ENCODE measurements at places on chromosomes 12 and 14.

DNA sequence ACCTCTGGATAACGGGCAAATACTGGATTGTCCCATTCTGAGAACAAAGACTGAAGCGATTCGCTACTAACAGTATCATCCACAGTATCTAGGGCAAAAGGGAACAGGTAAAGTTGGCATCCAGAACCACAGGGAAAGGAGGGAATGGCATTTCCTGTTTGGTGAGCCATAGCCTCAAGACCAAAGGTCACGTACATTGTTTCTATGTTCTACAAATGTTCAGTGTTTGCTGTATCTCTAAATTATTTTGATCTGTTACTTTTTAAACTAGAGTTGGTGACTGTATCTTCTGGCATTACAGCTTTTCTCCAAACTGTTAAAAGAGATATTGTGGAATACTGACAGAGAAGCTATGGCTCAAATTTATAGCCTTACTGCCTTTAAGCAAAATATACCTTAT, 9.7 kb downstream of the MLH3 start:
- DNase-seq = no peak

- no peak for DNase-seq
Observed at GRCh38 chr12:33586576-33586975, 147.0 kb upstream of the SYT10 start.

DNA sequence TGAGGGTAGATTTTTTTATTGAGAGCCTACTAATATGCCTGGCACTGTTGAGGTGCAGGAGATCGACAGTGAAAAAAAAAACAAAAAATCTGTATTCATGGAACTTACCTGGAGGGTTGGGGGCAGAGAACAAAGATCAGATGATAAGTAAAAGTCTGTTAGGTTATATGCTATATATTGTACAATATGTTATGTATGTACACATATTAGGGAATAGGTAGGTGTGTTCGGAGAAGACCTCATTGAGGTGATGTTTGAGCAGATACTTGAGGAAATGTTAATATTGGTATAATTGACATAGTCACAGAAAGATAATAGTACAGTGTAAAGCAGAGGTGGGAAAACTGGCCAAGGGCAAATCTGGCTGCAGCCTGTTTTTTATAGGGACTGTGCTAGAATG, 5.6 kb downstream of the ARF6 start:
- no peak for DNase-seq

GRCh38 chr14:99174081-99174769, 97.8 kb downstream of the BCL11B start:
- no peak for DNase-seq

- DNase-seq = no peak
Observed at GRCh38 chr14:75848167-75848913, 133.5 kb downstream of the TGFB3 start.

DNA sequence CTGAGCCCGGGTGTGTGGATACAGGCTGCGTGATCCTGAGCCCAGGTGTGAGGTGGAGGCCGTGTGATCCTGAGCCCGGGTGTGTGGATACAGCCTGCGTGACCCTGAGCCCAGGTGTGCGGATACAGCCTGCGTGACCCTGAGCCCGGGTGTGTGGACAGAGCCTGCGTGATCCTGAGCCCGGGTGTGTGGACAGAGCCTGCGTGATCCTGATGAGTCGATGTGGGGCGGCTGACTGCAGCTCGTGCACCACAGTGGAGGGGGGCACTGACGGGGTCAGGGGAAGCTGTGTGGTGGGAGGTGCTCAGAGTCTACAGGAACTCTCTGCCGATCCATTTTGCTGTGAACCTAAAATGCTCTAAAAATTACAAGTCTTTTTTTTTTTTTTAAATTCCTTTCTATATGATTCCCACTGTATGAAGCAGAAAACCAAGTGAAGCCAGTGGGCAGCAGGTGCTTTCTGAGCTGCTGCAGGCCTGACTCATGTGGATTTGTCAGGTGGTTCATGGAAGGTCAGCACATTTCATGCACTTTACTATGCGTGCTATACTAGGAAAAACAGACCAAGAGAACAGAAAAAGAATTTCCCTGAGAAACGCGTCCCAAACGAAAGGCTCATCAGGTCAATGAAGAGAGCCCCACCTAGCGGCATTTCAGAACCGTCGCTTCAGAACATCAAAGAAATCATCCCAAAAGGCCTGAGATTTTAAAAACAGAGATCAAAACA, 19.3 kb downstream of the BRF1 start:
- no peak for DNase-seq

DNA sequence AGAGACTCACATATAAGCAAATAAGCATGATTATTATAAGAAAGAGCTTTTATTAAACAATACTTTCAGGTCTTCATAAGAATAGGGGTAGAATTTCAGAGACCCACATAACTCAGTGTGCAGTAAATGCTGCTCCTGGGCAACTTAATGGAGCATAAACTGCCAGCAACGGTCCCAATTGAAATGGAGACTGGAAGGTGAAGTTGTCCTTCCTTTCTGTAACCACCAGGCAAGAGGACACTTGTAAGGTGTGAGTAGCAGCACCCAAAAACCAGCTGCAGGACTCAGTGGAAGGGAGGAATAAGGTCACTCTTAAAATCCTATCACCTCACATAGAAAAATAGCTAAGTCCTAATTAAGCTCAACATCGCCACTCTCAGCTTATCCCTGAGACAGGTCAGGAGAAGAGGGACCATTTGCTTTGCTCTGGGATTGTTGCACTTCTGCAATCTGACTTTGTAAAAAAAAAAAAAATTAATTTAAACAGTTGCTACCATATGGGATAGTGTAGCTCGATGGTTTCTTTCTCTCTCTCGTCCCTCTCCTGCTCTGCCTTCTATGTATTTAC, 22.7 kb upstream of the LTA4H start:
- DNase-seq = no peak

DNA sequence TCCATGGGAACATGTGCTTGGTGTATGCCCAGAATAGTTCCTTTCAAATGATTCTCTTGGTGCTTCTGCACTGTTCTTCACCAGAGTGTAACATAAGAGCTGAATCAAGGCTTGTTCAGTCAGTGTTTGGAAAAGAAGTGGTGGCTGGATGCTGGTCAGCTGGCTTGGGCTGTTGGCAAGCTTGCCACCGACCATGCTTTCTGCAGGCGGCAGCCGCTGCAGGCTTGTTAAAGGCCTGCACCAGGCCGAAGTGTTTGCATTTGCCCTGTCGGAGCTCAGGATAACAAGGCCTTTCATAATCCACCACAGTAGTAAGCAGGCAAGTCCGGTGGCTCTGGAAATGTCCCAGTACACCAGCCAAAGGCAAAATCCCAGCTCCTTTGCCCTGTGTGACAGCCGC, 26.9 kb downstream of the DAAM1 start:
- no peak for DNase-seq

GRCh38 chr12:47748899-47749298, 9.8 kb downstream of the RAPGEF3 start:
- DNase-seq = no peak
